ENCODE measurements at places on chromosomes 7 and 10.

- DNase-seq = no peak
Measured at GRCh38 chr7:96285579-96285978, 36.3 kb downstream of the SLC25A13 start.

DNA sequence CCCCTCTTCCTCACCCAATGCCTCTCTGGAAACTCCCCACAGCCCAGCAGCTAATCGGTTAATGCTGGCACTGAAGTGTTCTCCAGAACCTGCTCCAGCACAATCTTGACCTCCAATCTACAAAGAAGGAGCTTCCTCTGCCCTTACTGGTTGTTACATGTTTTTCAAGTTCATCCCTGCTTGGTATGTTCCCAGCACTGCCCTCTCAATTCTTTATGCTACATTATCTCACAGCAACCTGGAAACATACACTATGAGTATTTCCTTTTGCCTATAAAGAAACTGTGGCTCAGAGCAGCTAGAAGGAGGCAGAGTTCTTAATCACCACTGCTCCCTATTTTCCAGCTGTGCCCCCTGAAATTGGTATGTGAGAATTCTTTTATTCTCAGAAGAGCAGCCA lies 84.1 kb upstream of the KMT2E start:
- no peak for DNase-seq

- DNase-seq = peak; percentile 18
Measured at GRCh38 chr7:142412551-142413193, 154.8 kb upstream of the PRSS58 start.

- no peak for DNase-seq
Measured at GRCh38 chr7:158110661-158111048, 477.0 kb downstream of the PTPRN2 start.

- no peak for DNase-seq
Measured at GRCh38 chr7:119596651-119597050, 676.3 kb upstream of the KCND2 start.

- no peak for DNase-seq
Measured at GRCh38 chr7:45922810-45923209, 1.7 kb upstream of the IGFBP3 start.

DNA sequence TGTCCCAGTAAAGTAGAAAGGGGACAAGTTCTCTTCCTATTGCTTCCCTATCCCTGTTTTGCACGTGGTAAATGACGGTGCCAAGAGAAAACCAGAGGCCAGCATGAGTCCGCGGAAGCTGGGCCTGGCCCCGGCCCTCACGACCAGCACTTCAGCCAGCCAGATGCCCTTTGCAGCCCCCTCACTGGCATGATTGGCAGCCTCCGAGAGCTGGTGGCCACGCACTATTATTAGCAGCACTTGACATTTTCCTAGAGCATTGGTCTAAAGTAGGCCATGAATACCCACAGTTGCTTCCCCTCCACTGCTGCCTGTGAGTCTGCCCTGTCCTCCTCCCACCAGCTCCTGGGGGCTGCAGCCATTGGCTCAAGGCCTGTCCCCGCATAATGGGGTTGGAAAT lies 369.1 kb downstream of the PLXNA4 start:
- no peak for DNase-seq

- DNase-seq = no peak
Measured at GRCh38 chr7:151339651-151340382, 1.8 kb upstream of the NUB1 start.

DNA sequence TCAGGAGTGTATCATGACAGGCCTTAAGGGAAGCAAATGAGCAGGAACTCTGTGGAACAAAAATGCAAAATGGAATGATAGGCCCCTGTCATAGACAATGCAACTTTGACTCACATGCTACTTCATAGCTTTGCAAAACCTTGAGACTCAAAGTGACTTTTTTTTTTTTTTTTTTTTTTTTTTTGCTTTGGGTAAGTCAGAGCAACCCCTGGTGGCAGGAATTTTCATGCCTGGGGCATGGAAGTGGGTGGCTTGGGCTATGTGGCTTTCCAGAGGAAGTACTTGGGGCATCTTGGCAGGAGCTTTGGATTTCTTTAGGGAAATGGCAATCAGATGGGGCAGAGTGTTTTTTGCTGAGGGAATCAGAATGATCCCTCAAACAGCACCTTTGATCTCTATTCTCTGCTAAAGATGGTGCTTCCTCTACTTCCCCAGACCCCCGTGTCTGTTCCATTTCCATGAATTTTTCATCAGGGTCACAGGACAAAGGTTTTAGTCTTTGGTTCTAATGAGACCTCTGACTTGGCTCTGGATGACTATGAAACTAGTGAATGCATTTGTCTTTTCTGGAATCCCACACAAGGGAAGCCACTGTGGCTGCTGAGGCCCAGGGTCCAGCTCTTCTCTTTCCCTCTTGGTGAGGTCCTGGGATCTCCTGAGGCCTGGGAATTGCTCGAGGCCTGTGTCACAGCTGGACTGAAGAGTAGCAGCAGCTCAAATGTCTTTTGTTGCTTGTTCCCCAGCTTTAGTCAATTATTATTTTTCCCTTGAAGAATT lies 62.8 kb downstream of the TACC2 start:
- no peak for DNase-seq

DNA sequence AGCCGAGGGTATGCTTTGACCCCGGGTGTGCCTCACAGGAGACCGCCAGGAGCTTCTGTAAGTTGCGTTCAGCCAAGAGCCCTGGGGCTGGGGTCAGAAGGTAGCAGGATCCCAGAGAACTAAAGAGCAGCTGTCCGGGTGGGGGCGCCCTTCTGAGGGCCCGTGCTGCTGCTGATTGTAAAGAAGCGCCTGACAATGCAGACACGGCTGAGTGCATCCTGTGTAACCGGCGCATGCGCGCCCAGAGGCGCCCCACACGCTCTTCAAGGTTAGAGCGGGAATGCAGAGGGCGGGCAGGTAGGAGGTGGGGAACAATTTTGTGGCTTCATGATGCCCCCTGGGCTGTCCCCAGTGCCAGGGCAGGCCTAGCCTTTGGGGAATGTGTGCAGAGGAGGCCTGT lies 210.2 kb upstream of the CTBP2 start:
- DNase-seq = no peak

GRCh38 chr10:75492173-75492925 lies 60.9 kb downstream of the LRMDA start:
- DNase-seq = no peak

DNA sequence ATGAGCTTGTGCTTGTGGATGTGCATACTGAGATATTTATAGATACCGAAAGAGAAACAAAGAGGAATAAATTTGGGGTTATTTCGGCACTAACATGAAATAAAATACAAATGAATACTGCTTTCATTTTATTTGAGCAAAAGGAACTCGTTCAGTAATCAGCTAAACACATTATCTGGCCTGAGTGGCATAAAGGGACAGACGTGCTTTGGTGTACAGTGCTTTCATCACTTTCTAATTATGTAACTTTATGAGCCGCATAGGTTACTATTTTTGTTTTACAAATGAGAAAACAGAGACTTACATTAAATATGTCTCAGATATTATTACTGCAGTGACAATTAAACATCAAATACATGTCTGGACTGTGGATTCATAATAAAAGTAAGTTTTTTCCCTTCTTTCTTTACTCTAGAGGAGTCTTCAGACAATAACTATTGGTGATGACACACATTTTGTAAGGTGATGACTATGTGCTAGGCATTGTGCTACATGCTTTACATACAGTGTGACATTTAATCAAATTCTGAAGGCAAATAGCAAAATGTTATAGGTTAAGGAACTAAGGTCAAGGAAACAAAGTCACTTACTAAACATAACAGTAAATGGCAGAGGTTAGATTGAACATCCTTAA lies 503.3 kb downstream of the SORCS1 start:
- no peak for DNase-seq

DNA sequence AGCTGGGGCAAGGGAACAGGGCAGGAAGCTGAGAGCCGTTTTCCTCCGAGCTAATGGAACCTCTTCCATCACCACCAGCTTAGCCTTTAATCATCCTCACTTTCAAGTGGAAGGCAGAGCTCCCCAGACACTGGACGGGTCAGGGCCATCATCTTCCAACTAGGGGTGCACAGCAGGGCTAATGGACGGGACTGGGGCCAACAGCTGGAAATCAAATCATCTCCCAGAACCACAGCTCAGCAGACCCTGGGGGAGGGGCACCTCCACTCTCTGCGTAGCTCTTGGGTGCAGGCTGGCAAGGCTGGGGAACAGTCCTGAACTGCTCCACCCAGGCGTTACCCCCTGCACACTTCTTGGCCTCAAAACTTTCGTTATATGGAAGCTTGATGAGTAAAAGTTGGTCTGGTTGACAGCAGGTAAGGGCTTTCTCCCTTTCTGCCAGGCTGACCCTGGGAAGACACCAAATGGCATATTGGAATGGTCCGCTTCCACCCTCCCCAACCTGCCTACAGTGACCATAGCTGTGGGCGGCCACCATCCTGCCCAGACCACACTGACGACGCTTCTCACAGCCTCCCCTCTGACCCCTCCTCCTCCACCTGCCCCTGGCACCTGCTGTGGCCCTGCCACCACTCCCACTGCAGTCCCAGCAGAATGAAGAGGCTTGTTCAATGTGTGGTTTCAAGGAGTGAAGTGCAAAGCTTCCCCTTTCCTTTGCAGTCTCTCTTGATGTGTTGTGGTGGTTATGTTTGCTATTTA lies 51.7 kb upstream of the RET start:
- DNase-seq = no peak

GRCh38 chr7:100897772-100898454 lies 2.2 kb upstream of the ACHE start:
- DNase-seq = no peak

All from stimulated activated CD8-positive, alpha-beta memory T cell treated with anti-CD3 and anti-CD28 coated beads, Interleukin-7, amount 100 ng/mL, for 48 hours (primary cell).